ENCODE measurements at places on chromosomes 1 and 21. TPM values are rescaled to one million over a fixed set of nuclear protein-coding genes. Genes with fewer than 3 reads are reported as not detected.

DEPDC1 gene
- 11.7 TPM for total RNA-seq

EVA1C gene
- total RNA-seq: 16.2 TPM

GRCh38 chr21:36613059-36613458, 85.9 kb upstream of the SIM2 start:
- no peak for DNase-seq

- no peak for DNase-seq
Measured at GRCh38 chr1:32741413-32742198, 39.0 kb upstream of the SYNC start.

- no peak for DNase-seq
Measured at GRCh38 chr21:33278721-33279120, 12.6 kb downstream of the IL10RB start.

- DNase-seq: no peak
Measured at GRCh38 chr21:38386967-38387366, 111.3 kb downstream of the ERG start.

DNA sequence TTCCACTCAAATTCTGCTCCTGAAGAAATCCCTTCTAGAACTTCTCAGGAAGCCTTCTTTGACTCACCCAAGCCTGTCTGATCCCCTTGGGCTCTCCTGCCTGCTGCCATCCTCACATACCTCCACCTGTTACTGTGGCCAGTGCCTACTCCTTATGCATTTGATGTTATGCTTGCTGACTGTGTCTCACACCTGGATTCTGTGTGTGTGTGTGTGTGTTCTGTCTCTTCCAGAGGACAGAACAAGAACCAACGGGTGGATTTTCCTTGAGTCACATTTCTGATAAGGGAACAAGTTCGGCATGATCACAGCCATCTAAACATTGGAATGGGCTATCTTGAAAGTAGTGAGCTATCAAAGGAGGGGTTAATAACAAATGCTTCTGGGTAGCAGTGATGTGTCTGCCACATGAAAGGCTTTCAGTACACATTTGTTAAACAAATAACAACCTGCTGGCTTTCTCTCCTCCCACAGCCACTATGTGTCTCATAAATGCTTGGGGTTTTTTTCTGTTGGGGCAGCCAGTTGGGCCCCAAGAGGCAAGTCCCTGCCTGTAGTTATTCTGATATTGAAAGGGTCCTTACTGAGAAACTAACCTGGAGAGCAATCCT, 8.9 kb upstream of the GPR37L1 start:
- DNase-seq: no peak

- no peak for DNase-seq
Measured at GRCh38 chr1:190453550-190453949, 24.1 kb downstream of the BRINP3 start.
